Fibroblast of villous mesenchyme (primary cell): ENCODE measurements at places on chromosomes 11 and 22.

GRCh38 chr11:29962243-29962642 is 54.6 kb downstream of the KCNA4 start:
- no peak for DNase-seq

DNA sequence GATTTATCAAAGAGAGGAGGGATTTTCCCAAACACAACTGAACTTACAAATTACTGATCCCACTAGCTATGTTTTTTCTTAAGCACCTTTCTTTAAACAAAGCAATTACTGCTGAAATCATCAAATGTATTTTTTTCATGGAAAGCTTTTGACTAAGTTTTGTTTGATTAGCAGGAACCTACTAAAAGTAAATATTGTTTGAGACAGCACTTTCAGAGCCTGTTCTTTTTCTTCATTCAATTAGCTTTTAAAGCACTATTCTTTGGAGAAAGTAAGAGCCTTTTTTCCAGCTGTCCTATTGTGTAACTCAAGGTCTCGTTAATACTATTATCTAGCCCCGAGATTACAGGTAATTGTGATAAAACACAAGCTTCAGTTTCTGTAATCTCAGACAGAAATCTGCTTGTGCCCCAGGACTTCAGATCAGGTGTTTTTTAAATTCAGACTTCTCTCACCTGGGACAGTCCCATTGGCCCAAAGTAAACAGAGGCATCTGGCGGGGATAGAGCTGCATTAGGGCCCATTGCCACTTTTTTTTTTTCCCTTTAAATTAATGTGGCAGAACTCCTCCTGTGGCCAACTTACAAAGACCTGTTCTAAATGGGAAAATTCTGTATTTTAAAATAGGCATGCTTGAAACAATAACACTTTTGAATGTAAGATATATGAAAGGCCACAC is 11.0 kb downstream of the CSTPP1 start:
- DNase-seq: no peak

GRCh38 chr11:27277843-27278242 is 85.2 kb downstream of the CCDC34 start:
- DNase-seq: no peak

- no peak for DNase-seq
These were observed 606.0 kb downstream of the BUD13 start for GRCh38 chr11:116166573-116167465.

DNA sequence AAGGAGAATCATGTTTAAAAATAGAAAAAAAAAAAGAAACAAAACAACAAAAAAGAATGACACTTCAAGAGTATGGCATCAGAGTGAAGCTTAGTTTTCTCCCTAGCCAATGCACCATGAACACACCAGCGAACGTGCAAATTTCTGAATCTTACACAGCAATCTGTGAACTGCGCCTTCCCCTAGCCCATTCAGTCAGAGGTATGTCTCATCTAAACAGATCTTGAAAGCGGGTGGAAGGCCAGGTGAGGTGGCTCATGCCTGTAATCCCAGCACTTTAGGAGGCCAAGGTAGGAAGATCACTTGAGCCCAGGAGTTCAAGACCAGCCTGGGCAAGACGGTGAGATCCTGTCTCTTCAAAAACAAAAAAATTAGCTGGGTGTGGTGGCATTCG is 113.1 kb downstream of the MICAL3 start:
- DNase-seq: no peak

GRCh38 chr22:26481694-26482093 is 1.9 kb downstream of the HPS4 start:
- no peak for DNase-seq

GRCh38 chr11:112975493-112975892 is 14.3 kb downstream of the NCAM1 start:
- no peak for DNase-seq

GRCh38 chr11:8018484-8019313 is 31.6 kb downstream of the EIF3F start:
- peak; percentile 62 for DNase-seq

DNA sequence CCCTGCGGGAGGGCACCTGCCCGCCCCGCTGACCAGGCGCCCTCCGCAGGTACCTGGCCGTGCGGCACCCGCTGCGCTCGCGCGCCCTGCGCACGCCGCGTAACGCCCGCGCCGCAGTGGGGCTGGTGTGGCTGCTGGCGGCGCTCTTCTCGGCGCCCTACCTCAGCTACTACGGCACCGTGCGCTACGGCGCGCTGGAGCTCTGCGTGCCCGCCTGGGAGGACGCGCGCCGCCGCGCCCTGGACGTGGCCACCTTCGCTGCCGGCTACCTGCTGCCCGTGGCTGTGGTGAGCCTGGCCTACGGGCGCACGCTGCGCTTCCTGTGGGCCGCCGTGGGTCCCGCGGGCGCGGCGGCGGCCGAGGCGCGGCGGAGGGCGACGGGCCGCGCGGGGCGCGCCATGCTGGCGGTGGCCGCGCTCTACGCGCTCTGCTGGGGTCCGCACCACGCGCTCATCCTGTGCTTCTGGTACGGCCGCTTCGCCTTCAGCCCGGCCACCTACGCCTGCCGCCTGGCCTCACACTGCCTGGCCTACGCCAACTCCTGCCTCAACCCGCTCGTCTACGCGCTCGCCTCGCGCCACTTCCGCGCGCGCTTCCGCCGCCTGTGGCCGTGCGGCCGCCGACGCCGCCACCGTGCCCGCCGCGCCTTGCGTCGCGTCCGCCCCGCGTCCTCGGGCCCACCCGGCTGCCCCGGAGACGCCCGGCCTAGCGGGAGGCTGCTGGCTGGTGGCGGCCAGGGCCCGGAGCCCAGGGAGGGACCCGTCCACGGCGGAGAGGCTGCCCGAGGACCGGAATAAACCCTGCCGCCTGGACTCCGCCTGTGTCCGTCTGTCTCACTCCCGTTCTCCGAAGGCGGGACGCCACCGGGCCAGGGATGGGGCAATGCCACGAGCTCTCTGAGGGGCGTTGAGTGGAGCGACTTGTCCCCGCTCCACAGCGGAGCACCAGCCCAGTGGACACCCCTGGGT is 1.8 kb downstream of the GALR3 start:
- peak; percentile 39 for DNase-seq

- DNase-seq: no peak
These were observed 26.7 kb downstream of the ASCC2 start for GRCh38 chr22:29811377-29811776.

DNA sequence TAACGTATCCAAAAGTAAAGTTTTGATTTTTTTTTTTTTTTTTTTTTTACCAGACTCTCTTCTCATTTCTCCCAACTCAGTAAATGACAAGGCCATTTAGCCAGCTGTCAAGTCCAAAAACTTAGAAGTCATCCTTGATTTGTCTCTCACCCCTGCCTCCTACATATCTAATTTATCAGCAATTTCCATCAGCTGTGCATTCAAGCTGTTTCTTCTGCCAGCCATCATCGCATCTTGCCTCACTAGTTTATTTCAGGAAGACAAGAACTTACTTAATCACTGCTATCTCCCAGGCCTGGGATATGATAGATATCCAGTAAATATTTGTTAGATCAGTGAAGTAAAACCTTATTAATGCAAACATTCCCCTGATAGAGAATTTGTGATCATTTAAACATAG is 47.6 kb downstream of the SCGB1A1 start:
- peak; percentile 38 for DNase-seq

DNA sequence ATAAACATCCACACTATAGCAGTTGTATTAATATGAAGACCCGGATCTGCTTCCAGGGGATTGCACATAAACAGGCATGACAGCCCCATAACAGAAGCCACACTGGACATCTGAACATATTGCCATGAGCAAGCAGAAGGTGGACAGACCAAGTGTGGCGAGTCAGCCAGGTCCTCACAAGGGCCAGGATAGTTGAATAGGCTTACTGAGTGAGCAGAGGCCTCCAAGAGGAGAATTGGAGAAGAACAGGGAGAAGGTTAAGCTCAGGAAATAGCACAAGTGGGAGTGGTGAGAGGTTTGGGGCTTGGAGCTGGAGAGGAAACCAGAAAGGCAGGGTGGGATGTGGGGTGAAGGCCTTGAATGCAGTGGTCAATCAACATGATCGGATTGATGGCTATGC is 10.8 kb downstream of the SLC35C1 start:
- no peak for DNase-seq

DNA sequence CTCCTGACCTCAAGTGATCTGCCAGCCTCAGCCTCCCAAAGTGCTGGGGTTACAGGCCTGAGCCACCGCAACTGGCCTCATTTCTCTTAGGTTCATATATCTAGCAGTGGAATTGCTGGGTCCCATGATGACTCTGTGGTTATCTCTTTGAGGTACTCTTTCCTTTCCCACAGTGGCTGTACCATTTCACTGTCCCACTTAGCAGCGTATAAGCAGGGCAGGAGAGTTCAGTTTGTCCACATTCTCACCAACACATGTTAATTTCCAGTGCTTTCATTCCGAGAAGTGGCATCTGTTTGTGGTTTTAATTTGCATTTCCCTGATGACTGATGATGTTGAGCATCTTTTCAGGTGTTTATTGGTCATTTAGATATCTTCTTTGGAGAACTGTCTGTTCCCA is 16.4 kb downstream of the PRR5 start:
- no peak for DNase-seq

DNA sequence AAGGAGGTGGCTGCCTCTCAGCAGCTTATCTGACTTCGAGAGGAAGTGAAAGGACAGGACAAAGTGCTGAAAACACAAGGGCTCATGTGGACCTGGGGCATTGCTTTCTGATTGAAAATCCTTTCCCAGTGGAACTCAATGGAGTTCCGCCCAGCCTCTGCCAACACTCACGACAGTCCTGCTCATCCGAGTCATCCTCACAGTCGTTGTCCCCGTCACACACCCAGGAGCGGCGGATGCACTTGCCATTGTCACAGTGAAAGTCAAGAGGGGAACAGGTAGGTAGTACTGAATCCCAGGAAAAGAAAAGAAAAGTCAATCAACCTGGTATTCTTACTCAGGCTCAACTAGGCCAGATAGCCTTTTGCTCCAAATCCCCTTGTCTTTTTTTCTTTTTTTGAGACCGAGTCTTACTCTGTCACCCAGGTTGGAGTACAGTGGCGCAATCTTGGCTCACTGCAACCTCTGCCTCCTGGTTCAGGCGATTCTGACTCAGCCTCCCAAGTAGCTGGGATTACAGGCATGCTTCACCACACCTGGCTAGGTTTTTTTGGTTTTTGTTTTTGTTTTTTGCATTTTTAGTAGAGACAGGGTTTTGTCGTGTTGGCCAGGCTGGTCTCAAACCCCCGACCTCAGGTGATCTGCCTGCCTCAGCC is 18.1 kb downstream of the LRP4 start:
- no peak for DNase-seq

DNA sequence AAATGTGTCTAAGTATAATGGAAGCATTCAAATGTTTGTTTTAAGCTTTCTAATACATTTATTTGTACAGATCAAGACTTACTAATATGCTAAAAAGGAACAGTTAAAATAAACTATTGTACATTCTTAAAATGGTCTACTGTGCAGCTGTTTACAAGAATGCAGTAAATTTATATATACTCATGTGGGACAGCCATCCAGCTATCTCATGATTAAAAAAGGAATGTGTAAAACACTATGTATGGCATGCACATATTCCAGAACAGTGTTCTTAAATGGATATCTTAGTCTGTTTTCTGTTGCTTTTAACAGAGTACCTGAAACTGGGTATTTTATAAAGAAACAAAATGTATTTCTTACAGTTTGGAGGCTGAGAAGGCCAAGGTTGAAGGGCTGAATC is 30.2 kb upstream of the CSTF3 start:
- no peak for DNase-seq

- DNase-seq: no peak
These were observed 15.5 kb upstream of the OR52K1 start for GRCh38 chr11:4466871-4467442.

- DNase-seq: peak; percentile 5
These were observed 1041.8 kb downstream of the LRRC4C start for GRCh38 chr11:40417627-40418026.

- no peak for DNase-seq
These were observed 225.3 kb downstream of the ADAMTS15 start for GRCh38 chr11:130673698-130674097.

DNA sequence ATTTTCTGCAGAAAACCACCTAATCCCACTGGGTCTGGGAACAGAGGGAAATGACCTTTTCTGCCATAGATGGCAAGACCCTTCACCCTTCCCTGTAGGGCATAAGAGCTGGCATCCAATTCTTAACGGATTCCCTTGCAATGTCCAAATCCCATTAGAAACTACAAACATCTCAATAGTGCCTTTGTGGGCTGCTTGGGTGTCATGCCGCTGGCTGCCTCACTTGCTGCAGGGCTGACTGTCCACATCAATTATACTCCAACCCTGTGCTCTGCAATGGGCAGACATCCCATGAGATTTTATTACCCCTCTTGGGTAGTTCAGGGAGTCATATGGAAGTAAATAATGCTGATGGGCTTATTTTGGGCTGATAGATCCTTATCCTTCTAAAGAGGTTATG is 7.3 kb downstream of the GRAP2 start:
- no peak for DNase-seq

DNA sequence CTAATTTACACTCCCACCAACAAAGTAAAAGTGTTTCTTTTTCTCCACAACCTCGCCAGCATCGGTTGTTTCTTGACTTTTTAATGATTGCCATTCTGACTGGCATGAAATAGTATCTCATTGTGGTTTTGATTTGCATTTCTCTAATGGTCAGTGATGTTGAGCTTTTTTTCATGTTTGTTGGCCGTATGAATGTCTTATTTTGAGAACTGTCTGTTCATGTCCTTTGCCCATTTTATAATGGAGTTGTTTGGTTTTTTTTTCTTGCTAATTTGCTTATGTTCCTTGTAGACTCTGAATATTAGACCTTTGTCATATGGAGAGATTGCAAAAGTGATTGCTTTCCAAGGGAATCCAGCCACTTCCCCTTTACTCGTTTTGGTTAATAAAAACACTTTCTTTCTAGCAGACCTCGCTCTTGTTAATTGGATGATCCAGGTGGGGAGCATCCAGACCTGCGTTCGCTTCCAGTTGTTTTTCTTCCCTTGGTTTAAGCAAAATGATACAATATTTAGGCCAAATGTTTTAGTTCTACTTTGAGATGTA is 17.1 kb upstream of the APOL4 start:
- DNase-seq: no peak

DNA sequence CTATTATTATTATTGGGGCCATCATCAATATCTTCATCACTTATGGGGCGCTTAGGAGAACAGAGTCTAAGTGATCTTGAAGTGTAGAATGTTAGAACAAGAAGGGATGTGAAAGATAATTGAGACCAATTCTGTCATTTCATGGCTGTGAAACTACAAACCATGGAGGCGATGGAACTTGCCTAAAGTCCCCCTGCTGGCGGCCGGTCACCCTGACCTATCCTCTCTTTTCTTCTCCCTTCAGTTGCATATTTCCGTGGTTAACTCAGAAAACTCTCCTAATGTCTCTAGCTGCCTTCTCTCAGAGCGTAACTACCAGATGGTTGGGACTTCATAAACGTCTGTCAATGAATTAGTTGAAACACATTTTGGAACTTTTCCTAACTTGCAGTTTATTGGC is 6.6 kb upstream of the OR4B1 start:
- peak; percentile 7 for DNase-seq

GRCh38 chr11:119341222-119342022 is 739 bp upstream of the C1QTNF5 start:
- DNase-seq: no peak

GRCh38 chr11:110199184-110199981 is 97.0 kb downstream of the RDX start:
- peak; percentile 85 for DNase-seq

- no peak for DNase-seq
These were observed 3.4 kb upstream of the SMTN start for GRCh38 chr22:31077681-31078080.

- DNase-seq: no peak
These were observed 37.1 kb upstream of the SWAP70 start for GRCh38 chr11:9626496-9627394.

- DNase-seq: no peak
These were observed 16.2 kb downstream of the ATM start for GRCh38 chr11:108239076-108239475.

- no peak for DNase-seq
These were observed 33.5 kb upstream of the RTL6 start for GRCh38 chr22:44531487-44531886.
